NCI-H82 (cell line): ENCODE measurements at places on chromosomes 5 and 9.

- DNase-seq: no peak
Measured at GRCh38 chr9:4159696-4160095, 140.2 kb downstream of the GLIS3 start.

GRCh38 chr5:36060420-36060887 is 6.2 kb downstream of the UGT3A2 start:
- peak; percentile 20 for DNase-seq

DNA sequence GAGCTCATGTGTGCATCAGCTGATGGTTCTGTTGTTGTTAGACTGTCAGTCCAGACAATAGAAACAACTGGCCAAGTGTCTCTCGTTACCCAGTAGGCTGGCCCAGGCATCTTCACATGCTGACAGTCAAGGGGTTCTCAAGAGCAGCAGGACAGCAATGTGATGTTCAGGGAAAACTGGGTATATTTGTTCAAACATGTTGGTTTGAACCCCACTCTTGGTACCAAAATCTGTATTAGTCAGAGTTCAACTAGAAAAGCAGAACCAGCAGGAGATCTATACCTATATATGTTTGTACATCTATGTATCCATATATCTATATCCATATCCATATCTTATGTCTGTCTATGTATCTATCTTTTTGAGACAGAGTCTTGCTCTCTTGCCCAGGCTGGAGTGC is 108.1 kb downstream of the LRRC70 start:
- no peak for DNase-seq

DNA sequence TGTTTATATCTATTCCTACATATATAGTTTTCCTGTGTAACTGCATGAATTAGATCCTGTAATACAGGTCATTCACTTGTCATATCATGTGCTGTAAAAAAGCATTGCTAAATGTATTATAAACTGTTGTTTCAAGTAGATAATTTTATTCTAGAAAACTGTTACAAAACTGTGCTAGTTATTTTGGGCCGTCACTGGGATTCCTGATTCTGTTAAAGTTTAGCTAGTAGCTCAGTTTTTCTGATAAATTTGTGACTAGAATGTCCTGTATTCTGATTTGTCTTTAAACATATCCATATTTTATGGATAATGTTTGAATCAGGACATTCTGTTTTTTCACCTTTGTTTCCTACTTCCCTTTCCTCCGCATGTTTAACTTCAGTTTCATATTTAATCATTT is 5.4 kb downstream of the SLF1 start:
- DNase-seq: no peak

GRCh38 chr9:70868041-70868440 is 253.4 kb downstream of the TRPM3 start:
- DNase-seq: no peak

DNA sequence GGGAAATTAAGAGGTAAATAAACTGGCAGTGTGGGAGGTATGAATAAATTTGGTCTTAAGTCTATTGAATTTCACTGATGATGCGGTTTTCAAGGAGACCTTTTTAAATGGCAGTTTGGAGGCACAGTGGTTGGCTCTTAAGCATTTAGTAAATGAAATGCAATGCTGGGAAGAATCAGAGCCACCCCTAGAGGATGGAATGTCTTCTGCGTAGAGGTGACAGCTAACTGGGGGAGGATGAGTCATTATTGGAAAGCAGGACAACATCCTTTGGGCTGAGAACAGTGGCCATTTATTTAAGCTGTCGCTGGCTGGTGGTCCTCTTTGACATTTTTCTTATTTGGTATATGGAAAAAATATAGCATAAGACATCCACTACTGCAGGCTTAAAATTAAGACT is 163.2 kb downstream of the SH3GL2 start:
- DNase-seq: peak; percentile 51

DNA sequence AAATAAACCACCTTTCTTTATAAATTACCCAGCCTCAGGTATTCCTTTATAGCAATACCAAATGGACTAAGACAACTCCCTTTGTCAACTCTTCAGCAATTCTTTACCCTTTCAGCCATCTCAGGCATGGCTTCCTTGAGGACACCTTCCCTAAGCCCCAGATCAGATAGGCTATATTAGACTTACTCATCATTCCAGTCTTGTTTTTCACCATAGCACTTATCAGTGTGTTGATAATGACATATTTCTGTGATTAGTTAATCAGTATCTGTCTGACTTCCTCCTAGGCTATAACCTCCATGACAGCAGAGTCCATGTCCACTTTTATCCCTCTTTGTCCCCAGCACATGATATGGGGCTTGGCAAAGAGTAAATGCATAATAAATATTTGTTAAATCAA is 238.1 kb downstream of the ACTL7B start:
- no peak for DNase-seq

DNA sequence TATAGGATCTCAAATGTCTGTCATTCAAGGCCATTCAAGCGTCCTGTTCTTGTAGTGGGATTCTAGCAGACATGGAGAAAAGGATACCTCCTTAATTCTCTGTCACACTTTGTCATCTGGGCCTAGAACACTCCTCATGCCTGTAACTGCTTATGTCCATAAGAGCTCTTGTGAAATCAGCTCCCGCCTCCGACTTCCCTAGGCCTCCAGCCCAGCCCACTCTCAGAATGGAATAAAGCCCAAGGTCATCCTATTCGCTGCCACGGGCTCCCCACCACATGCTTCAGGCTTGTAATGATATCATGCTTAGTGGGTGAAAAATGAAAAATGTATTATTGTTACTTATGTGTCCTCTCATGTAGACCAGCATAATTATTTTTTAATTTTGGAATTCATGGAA is 632.5 kb downstream of the ISL1 start:
- no peak for DNase-seq
